Endothelial cell of umbilical vein (primary cell): ENCODE measurements at places on chromosomes 7 and 10.

- DNase-seq, result no peak
Observed at GRCh38 chr10:53111529-53111928, 338.9 kb upstream of the MBL2 start.

GRCh38 chr7:39832519-39833085, 117.5 kb upstream of the CDK13 start:
- no peak for DNase-seq

GRCh38 chr10:119290301-119291048, 83.1 kb downstream of the GRK5 start:
- no peak for DNase-seq

DNA sequence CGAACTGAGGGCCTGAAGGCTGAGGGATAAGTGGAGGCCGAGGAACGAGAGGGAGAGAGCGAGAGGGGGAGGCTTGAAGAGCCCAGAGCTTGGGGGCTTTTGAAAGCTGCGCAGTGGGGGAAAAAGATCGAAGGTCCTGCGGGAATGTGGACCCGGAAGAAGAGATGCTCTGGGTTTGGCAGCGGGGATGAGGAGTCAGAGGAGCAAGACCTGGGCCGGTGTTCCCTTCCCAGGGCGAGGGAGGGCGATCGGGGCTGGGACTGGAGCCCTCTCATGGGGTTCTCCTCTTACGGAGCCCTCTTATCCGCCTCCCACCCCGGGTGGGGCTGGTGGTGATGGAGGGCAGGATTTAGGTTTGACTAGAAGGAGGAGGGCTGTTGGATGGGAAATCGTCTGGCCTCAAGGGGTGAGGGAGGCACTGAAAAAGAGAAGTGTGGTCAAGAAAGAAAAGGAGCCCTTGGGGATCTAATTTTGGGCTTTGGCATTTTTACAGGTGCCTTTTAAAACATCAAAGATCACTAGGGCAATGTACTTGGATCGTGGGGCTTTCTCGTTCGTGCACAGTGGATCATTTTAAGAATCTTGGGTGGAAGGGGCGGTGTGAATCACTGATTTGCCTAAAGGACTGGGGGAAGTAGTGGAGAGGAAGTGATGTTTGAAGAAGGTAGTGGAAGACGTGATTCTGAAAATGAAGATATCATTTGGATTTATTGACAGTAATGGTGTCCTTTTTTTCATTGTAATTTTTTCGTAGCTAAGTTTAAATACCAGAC, 637 bp downstream of the SAMD8 start:
- DNase-seq, result peak; percentile 66

DNA sequence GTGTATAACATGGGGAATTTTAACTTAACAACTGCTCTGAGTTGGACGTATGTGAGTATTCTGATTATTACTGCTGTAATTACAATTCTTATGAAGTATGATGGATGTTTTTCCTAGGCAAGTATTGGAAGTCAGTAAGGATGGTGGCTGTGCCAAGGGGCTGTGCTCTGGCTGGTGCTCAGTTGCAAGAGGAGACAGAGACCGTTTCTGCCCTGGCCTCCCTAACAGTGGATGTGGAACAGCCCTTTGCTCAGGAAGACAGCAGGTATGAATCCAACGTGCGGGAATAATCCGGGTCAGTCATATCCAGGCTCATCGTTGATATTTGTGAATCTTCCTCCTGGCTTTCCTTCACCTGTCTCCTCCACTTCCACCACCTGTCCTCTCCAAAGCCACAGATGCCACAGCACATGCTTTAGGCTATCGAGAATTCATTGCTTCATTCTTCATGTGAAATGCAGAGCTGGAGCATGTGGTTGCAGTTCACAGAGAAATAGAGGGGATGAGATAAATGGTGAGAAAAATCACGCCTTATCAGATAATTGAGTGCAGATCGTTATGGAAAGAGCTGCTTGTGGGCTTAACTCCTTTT, 141.7 kb downstream of the TWIST1 start:
- DNase-seq, result no peak

GRCh38 chr7:94050046-94050445, 45.9 kb upstream of the BET1 start:
- DNase-seq, result no peak

GRCh38 chr7:836429-836828, 4.2 kb downstream of the SUN1 start:
- peak; percentile 60 for DNase-seq

DNA sequence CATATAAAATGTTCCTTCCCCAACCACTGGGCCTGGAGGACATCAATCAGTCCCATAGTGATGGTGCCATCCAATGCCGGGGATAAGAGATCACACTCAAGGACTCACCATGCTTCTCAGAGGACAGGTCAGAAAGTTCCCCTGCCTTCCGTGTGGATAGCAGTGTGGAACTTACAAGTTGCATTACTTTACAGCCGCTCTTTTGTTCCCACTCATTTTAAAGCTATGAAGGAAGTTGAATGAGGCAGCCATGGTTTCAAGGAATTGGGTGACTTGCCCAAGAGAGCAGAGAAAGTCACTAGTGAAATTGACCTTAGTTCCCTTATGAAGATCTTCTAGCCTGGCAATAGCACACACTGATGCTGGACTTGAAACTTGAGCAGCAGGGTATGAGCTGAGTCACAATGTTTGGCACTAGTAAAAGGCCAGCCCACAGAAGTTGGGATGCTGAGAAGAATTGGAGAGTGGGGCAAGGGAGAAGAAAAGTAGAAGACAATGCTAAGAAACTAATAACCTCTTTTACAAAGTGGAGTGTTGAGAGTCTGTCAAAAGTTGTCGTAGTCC, 78.7 kb downstream of the CXCL12 start:
- DNase-seq, result no peak

- no peak for DNase-seq
Observed at GRCh38 chr10:1074052-1074747, 18.0 kb downstream of the WDR37 start.

DNA sequence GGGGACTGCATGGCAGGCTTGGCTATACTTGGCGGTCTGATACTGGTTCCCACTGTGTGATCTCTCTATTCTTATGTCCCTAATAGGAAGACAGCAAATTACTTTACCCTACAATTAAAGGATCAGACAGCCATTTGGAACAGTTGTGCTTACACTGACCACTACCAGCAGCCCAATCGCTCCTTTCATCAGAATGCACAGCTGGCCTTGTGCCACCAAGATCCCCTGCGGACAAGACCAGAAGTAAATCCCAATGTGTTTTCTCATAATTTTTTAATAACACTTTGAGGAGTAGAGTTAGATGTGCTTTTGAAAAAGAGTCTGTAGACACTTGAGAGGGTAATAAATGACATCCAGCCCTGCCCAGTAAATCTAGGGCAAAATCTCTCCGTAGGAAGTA, 297.2 kb upstream of the ZNF32 start:
- DNase-seq, result no peak

- DNase-seq, result no peak
Observed at GRCh38 chr7:32470871-32471270, 19.3 kb downstream of the LSM5 start.

GRCh38 chr10:50281210-50281966, 30.1 kb upstream of the ASAH2 start:
- no peak for DNase-seq

DNA sequence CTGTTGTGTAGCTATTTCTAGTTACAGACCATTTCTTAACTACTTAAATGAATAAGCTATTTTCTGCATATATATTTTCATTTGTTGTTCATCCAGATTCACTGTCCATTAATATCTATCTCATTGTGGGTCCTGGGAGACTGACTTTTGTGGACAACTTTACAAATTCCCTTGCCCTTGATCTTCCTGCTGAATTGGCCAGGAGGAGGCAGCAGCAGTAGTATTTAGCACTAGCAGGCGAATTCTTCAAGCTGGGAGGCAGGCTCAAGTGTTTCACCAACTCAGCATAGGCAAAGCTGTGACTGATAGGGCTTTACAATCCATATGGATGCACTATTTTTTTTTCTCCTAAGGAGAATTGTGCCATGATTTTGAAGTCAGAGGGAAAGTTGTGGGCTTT, 461.0 kb upstream of the NRG3 start:
- peak; percentile 8 for DNase-seq

GRCh38 chr7:158296798-158297104, 290.9 kb downstream of the PTPRN2 start:
- DNase-seq, result no peak

DNA sequence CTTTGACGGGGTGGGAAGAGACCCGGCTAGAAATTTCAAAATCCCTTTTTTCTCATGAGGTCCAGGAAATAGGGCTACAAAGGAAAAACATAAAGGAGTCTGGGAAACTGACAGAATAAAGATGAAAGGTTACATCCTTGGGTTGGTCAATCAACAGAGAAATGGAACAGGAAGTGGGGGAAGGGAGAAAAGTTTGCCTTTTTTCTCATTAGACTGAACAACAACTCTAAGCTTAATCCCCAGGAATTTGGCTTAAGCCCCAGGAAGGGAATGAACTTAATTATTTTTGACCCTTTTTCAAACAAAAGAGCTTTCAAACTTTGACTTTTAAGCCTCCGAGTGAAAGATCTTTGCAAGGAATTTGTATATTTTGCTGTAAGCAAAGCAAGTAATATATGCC, 32.7 kb downstream of the LGI1 start:
- no peak for DNase-seq

DNA sequence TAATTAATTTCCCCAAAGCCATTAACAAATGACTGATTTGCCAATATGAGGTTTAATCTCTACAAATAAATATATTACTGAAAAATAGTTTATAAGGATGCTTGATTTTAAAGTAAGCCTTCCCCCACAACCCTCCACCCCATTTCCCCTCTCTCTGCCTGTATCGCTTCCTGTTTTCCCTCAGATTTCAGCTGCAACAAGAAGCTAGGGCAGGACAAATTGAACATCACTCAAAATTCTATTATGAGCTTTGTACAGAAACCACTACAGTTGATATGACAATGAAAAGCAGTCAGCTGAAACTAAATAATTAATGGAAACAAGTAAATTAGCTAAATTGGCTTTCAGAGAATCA, 109.0 kb upstream of the SP4 start:
- peak; percentile 84 for DNase-seq

DNA sequence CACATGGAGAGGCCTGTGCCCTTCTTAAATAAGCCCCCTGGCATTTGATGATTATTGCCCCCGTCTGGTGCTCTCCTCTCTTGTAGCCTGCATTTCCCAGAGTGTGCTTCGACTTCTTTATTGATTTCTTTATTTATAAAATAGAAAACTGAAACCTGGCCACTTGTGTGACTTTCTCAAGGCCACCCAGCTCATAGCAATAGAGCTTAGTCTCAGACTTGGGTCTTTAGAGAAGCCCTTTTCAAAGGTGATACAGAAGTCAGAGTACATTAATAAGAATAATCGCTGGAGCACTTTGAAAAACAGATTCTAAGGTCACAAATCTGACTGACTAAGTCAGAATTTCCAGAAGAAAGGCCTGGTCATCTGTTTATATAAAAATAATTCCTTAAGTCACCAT, 86.6 kb downstream of the NOC3L start:
- no peak for DNase-seq

DNA sequence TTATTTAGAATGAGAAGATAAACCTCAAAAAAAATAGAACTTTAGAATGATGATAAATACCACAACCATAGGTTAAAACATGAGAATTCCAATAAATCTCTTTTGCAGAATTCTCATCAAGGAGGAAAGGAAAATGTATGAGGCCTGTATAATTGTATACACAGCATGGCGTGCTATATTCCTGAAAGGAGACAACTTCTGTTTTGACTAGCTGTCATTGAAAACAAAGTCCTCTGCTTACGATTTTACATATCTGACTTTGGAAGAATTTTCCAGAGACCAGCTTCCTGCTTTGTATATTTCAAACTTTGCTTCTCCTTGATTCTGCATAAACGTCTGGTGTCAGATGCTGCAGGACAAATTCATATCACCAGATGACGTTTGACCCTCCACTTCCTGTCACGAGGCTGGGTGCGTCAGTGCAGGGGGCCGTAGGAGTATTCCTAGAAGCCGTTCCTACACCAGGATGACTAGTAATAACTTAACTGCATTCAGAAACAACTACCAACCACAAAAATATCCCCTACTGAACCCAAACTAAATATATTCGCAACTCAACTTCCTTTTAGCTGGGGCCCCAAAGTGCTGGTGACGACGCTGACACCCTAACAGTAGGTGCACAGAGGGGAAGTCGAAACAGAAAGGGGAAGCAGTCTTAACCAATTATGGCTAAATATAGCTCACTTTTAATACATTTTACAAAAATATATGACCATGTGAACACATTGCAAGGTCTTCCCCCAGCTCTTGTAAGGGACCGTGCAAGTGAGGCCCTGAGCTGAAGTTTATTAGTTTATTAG, 178.6 kb upstream of the INHBA start:
- DNase-seq, result no peak

- DNase-seq, result no peak
Observed at GRCh38 chr7:123972045-123972444, 47.0 kb downstream of the SPAM1 start.

DNA sequence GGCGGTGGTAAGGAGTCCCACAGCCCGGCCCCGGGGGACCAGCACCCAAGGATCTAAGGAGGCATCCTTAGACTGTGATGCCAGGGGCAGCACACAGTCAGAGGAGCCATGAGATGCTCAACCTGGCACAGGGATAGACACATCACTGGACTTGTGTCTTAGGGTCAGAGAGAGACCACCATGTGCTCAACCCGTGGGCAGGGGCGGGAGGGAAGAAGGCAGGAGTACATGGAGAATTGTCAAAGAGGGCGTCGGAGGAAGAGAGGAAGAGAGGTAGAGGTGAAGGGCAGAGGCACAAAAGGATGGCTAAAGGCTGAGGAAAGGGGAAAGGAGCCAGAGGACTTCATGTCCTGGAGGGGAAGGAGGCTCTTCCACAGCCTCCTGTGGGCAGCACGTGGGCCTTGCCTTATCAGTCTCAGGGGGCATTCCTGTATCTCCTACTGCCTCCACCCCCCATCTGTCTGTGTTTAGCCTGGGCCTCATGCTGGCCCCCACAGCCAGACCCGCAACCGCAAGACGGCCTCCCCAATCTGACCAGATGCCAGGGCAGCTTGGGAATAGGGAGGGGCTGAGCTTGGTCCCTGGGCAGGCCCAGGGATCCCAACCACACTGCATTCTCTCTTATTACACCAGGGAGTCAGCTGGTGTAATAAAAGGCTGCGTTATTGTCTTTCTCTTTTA, 2.2 kb downstream of the ADCY1 start:
- DNase-seq, result no peak

- DNase-seq, result no peak
Observed at GRCh38 chr7:158723714-158724385, 19.2 kb upstream of the NCAPG2 start.

DNA sequence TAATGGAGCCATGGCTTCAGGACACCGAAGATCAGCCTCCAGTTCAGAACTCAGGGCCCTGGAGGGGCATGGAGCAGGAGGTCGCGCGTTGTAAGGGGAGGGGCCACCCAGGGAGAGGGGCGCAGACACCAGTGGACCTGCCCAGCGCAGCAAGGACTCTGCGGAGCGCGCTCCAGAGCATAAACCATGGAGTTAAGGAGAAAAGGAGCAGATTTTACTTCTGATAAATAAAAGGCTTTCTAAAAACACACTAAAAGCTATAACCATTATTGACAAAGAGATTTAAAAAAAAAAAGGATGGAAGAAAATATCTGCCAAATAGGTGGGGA, 10.5 kb downstream of the CALY start:
- no peak for DNase-seq

GRCh38 chr10:132562177-132562915, 24.8 kb downstream of the INPP5A start:
- DNase-seq, result no peak
